Stimulated activated CD4-positive, alpha-beta T cell treated with anti-CD3 and anti-CD28 coated beads, Interleukin-2, amount 100 ng/mL, for 24 hours (primary cell): ENCODE measurements at places on chromosomes 1 and 21.

- DNase-seq = no peak
Observed at GRCh38 chr1:94819238-94819944, 766 bp upstream of the SLC44A3 start.

DNA sequence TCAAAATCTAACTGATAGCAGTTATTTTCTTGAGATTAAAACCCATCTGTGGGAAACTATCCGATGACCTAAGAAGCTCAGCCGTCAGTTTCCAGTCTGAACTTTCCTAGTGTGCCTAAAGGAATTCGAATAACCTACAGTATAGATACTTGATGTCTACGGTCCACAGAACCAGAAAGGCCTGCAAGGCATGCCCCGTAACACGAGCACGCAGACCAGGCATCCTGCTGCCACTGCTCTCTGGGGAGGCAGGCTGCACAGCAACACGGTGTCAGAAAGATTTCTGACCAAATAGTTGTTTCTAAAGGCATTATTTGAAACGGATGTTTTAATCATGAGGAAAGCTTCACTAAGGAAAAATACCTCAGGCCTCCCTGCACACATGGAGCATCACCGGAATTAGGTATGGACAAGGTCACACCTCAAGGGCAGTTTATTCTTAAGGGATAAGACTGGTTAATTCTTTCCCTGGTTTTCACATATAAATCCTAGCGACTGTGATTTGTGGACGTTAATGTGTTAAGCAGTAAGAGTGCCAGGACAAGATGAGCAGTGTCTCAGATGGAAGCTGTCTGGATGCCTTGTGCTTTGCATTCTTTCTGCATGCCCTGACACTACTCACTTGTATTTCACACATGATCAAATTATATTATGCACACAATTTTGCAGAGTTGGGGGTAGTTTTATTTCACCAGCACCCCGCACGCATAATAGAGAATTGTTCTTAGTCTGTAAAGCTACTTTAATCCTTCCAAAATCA is 49.0 kb upstream of the NADK start:
- DNase-seq = no peak

GRCh38 chr1:218304281-218305039 is 19.4 kb downstream of the RRP15 start:
- DNase-seq = no peak

DNA sequence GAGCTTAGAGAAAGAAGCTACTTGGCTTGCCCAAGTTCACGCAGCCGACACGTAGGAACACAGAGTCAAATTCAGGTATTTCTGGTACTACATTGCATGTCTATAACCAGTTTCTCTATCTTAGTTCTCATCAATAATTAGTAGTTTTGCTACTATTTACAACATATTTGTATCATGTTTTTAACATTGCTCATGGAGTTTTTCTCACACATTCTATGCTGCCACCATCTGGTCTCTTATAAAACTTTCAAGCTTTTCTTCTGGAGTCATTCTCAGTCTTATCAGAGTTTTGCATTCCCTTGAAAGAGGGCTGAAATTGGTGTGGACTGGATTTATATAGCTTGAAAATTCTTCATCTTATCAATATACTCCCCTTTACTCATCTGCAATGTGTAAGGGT is 118.8 kb upstream of the PALMD start:
- no peak for DNase-seq

DNA sequence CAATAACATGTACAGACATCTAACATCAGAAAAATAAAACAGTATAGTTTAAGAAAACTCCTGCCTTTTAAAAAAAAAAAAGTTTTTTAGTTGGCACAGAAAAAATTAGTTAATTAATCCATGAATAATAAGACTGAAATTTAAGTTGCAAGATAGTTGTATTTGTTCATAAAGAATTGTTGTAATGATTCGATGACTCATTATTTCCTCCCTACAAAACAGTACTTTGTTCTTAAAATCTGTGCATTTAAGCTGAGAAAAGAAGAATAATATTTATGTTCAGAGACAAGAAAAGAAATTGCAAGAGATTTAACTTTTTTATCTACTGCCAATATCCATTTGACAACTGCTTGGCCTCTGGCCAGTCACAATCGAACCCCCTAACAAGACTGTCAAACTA is 894.7 kb downstream of the ADGRL2 start:
- no peak for DNase-seq

DNA sequence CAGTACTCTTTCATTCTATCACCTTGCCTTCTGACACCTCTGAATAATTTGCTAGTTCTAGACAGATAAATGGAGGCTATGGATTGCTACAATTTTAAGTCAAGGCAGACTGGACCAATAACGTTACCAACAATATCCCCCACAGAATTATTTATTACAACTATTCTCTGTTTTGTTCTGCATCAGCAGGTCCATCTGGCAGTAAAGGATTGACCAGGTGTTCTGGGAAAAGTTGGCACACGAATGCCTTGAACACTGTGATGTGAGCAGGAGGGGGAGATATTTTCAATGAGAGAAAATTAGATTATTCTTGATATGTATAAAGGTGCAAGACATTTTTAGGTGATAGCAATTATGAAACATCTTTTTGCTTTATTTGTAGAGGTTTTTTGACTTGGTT is 718.8 kb upstream of the TMPRSS15 start:
- no peak for DNase-seq

GRCh38 chr1:230065161-230065560 is 1.9 kb upstream of the GALNT2 start:
- no peak for DNase-seq

- DNase-seq = no peak
Observed at GRCh38 chr21:38619992-38620479, 121.8 kb upstream of the ERG start.

- DNase-seq = no peak
Observed at GRCh38 chr1:1273209-1273511, 494 bp downstream of the UBE2J2 start.

- DNase-seq = no peak
Observed at GRCh38 chr1:170927955-170928840, 7.1 kb upstream of the MROH9 start.

DNA sequence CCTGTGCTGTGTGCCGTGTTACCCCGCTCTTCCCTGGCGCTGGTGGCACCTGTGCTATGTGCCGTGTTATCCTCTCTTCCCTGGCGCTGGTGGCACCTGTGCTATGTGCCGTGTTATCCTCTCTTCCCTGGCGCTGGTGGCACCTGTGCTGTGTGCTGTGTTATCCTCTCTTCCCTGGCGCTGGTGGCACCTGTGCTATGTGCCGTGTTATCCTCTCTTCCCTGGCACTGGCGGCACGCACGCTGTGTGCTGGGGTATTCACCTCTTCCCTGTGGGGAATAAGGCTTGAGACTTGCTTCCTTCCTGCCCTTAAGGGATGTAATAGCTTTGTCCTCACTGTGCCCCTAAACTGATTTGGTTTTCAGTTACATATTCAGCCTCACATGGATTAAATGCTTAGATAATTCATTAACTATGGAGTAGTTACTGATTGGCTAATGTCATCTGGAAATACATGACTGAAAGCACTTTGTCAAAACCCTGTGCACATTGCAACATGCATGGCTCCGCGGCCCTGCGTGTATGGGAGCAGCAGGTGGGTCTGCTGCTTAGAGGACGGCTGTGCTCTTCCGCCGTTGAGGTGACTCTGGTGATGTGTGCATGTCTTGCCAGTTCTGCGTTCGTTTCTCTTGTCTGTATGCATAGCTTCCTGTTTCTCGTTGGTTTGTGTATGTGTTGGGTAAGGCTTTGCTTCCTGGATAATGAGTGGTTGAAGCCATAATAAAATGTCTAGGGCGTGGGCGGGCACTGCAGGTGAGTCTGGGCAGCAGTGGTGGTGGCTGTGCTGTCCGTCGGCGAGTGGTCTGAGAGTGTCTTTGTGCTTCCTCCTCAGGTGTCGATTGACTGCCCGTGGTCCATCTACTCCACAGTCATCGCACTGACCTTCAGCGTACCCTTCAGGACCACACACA is 17.9 kb upstream of the PWP2 start:
- DNase-seq = no peak
